ENCODE measurements at places on chromosomes 5 and 9. TPM values are rescaled to one million over a fixed set of nuclear protein-coding genes. Genes with fewer than 3 reads are reported as not detected.
A peak's percentile ranks its signal among the peaks of the same experiment; 100 is the strongest.

DNA sequence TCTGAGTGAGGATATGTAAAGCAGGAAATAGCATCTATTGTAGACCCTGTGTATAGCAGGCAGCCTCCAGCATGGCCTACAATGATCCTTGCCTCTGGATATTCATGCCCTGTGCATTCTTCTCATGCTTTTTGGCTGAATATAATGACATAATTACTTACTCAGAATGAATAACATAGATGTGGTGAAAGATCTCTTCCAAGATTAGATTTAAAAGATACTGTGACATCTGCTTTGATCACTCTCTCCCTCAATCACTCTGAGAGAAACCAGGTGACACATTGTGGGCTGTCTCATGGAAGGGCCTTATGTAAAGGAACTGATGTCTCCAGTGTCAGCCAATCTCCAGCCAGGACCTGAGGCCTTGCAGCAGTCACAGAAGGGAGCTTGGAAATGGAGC, 376.7 kb downstream of the DNAH5 start:
- no peak for DNase-seq
- H3K4me3 ChIP-seq = no peak overlapping the region
- no peaks in the 10 kb centered on the region for H3K36me3 ChIP-seq
- no peaks in the 10 kb centered on the region for H3K27me3 ChIP-seq

Gene GPR151
- total RNA-seq = not detected

Gene TXNDC8
- total RNA-seq = not detected

DNA sequence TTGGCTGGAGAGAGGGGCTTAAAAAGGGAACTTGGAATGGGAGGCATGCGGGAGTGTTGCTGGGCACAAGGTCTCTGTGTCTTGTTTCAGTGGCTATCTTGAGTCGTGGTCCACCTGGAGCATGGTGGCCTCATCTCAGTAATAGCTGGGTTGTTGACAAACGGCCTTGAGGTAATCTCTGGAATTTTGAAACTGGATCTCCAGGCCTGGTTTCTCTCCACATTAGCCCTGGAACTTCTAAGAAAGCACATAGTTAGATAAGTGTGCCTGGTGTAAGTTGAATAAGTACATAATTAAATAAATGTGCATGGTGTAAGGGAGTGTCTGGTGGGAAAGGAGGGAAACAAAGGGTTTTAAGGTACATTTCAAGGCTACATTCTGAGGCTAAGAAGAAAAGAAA, 62.2 kb downstream of the INIP start:
- H3K27ac ChIP-seq = no peak overlapping the region
- DNase-seq = no peak
- H3K27me3 ChIP-seq = no peaks in the 10 kb centered on the region
- H3K4me1 ChIP-seq = no peaks in the 10 kb centered on the region
- peaks cover 3% of the 10 kb centered on the region for H3K36me3 ChIP-seq

Gene ZDHHC11B
- total RNA-seq = 0.61 TPM

Gene PCDHA6
- total RNA-seq = not detected

DNA sequence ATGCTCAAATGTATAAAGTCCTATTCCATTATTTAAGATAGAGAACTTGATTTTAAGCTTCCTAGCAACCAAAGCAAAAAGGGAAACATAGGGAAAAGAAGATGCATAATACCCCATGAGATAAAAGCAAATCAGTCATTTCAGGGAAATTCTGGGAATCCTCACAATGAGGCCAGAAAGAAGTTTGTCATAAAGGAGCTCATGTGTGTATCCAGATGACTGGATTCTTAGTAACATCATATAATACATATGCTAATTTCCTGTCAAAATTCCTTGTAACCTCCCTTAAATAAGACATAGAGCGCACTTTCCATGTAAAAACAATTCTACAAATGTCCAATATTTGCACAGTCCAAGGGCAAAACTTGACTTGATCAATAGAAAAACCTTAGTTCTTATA, 411.0 kb upstream of the WWC1 start:
- H3K27me3 ChIP-seq = no peaks in the 10 kb centered on the region
- H3K27ac ChIP-seq = no peak overlapping the region
- DNase-seq = no peak
- H3K36me3 ChIP-seq = no peaks in the 10 kb centered on the region
- no peaks in the 10 kb centered on the region for H3K4me1 ChIP-seq
- no peak overlapping the region for H3K4me3 ChIP-seq

Gene INSYN2B
- total RNA-seq = not detected

Gene PCDHA1
- total RNA-seq = not detected

DNA sequence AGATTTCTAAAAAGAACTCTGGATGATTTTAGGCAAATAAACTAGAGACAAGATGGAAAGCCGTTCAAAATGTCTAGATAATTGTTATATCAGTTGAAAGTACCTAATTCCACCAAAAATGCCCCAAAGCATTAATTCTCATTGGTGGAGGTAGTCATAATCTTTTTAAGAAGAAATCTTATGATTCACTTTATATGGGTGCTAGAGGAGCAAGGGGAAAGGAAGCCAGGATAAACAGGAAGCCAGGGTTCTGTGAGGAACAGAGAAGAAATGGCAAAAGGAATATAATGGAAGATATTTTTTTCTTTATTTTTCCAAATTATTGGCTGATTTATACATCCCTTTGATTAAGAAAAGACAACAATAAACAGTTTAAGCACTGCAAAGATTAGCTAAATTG, 7.8 kb downstream of the YIPF5 start:
- peaks cover 40% of the 10 kb centered on the region for H3K36me3 ChIP-seq
- H3K4me3 ChIP-seq = no peak overlapping the region
- no peak for DNase-seq
- no peaks in the 10 kb centered on the region for H3K27me3 ChIP-seq
- H3K4me1 ChIP-seq = peaks cover 11% of the 10 kb centered on the region

DNA sequence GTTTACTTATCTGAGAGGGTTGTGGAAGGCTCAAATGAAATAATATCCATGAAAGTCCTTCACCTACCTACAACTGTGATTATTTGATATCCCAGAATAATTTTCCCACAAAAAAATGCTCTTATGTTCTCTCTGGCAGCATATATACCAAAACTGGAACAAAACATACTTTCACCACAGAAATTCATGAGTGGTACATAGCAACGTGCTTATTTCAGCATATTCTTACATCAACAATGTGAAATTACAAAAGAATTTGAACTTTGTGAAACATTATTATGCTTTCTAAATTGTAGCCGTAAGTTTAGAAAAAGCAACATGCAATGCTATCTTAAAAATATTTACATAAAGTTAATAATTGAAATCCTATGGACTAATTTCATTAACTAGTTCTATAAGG, 137.1 kb downstream of the GABRB2 start:
- no peak overlapping the region for H3K4me3 ChIP-seq
- H3K27ac ChIP-seq = no peak overlapping the region
- no peaks in the 10 kb centered on the region for H3K27me3 ChIP-seq
- DNase-seq = no peak
- no peaks in the 10 kb centered on the region for H3K4me1 ChIP-seq

Gene CCNI2
- total RNA-seq = 4.3 TPM

- H3K4me3 ChIP-seq = no peak overlapping the region
- H3K27ac ChIP-seq = peak overlapping the region; percentile 48
- peaks cover 30% of the 10 kb centered on the region for H3K27me3 ChIP-seq
- peaks cover 16% of the 10 kb centered on the region for H3K4me1 ChIP-seq
- no peaks in the 10 kb centered on the region for H3K36me3 ChIP-seq
- DNase-seq = peak; percentile 87
These were observed 117.4 kb downstream of the GCNT1 start for GRCh38 chr9:76576344-76576743.

Gene PDE6A
- not detected for total RNA-seq

GRCh38 chr5:115636008-115636407, 10.2 kb upstream of the TMED7 start:
- H3K4me1 ChIP-seq = peaks cover 37% of the 10 kb centered on the region
- no peak for DNase-seq
- H3K36me3 ChIP-seq = no peaks in the 10 kb centered on the region
- no peak overlapping the region for H3K4me3 ChIP-seq

Data from activated CD4-positive, alpha-beta T cell treated with anti-CD3 and anti-CD28 coated beads for 36 hours (primary cell).